A549 treated with Hydrocortisone at 1 μM for 4 hours (cell line): ENCODE measurements at places on chromosomes 2 and 18. TPM values are rescaled to one million over a fixed set of nuclear protein-coding genes. Genes with fewer than 3 reads are reported as not detected.

Gene BMP10
- not detected in 5 replicates for total RNA-seq

Gene RAX
- 0.05 TPM in 1 of 5 replicates, not detected in the others for total RNA-seq

Gene TNFRSF11A
- 5.7 to 8.2 TPM (median 6.8 TPM) in 5 replicates for total RNA-seq

Gene SLC5A7
- not detected in 5 replicates for total RNA-seq

Gene L3MBTL4
- 0.02 to 0.05 TPM in 2 of 5 replicates, not detected in the others for total RNA-seq

Gene AQP12B
- total RNA-seq, result not detected in 5 replicates

Gene STARD6
- total RNA-seq, result 0.20 TPM in 1 of 5 replicates, not detected in the others

Gene PLEKHH2
- 1.5 to 2.4 TPM (median 2.1 TPM) in 5 replicates for total RNA-seq

Gene IL36B
- total RNA-seq, result 0.08 to 0.20 TPM (median 0.12 TPM) in 3 of 5 replicates, not detected in the others

Gene SCYGR4
- total RNA-seq, result not detected in 5 replicates

Gene ANXA4
- 321 to 371 TPM (median 353 TPM) in 5 replicates for total RNA-seq

Gene HPCAL1
- 209 to 290 TPM (median 261 TPM) in 5 replicates for total RNA-seq

Gene CDKL4
- not detected in 5 replicates for total RNA-seq

Gene C1GALT1C1L
- total RNA-seq, result 2.3 to 2.7 TPM (median 2.6 TPM) in 5 replicates

Gene SERPINB11
- 0.07 TPM in 1 of 5 replicates, not detected in the others for total RNA-seq

Gene CYP1B1
- total RNA-seq, result 3.8 to 5.5 TPM (median 5.2 TPM) in 5 replicates

Gene ASB18
- total RNA-seq, result not detected in 5 replicates

Gene MOCOS
- total RNA-seq, result 3.5 to 4.7 TPM (median 3.6 TPM) in 5 replicates

Gene RGPD4
- total RNA-seq, result 0.03 to 0.07 TPM (median 0.05 TPM) in 4 of 5 replicates, not detected in the other

Gene CRYGC
- total RNA-seq, result not detected in 5 replicates

Gene RIT2
- not detected in 5 replicates for total RNA-seq

Gene LGALSL
- total RNA-seq, result 11.1 to 13.9 TPM (median 12.3 TPM) in 5 replicates

Gene KCTD1
- total RNA-seq, result 30.2 to 44.3 TPM (median 37.4 TPM) in 5 replicates

Gene PSMA8
- total RNA-seq, result not detected in 5 replicates

Gene TMEM87B
- total RNA-seq, result 13.7 to 20.5 TPM (median 16.2 TPM) in 5 replicates

Gene RTP5
- total RNA-seq, result not detected in 5 replicates

Gene EVX2
- total RNA-seq, result not detected in 5 replicates

Gene CLASP1
- 15.9 to 27.1 TPM (median 20.0 TPM) in 5 replicates for total RNA-seq

Gene C1D
- 34.7 to 54.7 TPM (median 37.2 TPM) in 5 replicates for total RNA-seq

Gene SKA1
- total RNA-seq, result 10.9 to 16.1 TPM (median 12.0 TPM) in 5 replicates

Gene DNER
- 10.4 to 13.8 TPM (median 11.2 TPM) in 5 replicates for total RNA-seq

Gene IL1RL2
- 0.02 TPM in 1 of 5 replicates, not detected in the others for total RNA-seq

Gene TXNDC9
- total RNA-seq, result 38.1 to 52.9 TPM (median 43.6 TPM) in 5 replicates

Gene SLC9A2
- 2.8 to 3.8 TPM (median 3.0 TPM) in 5 replicates for total RNA-seq

Gene DPP4
- total RNA-seq, result 0.61 to 1.2 TPM (median 0.76 TPM) in 5 replicates

Gene ONECUT2
- total RNA-seq, result 0.26 to 0.51 TPM (median 0.35 TPM) in 5 replicates

Gene LIMS2
- total RNA-seq, result 6.3 to 9.8 TPM (median 6.4 TPM) in 5 replicates

Gene KATNAL2
- total RNA-seq, result 1.2 to 2.0 TPM (median 1.7 TPM) in 5 replicates

Gene NMUR1
- not detected in 5 replicates for total RNA-seq

Gene GPBAR1
- total RNA-seq, result 0.14 to 0.29 TPM (median 0.18 TPM) in 5 replicates

Gene CFC1
- 0.09 to 0.10 TPM in 2 of 5 replicates, not detected in the others for total RNA-seq

Gene IFIH1
- total RNA-seq, result 0.83 to 1.3 TPM (median 1.2 TPM) in 5 replicates
